ENCODE measurements at places on chromosomes 2 and 18.

DNA sequence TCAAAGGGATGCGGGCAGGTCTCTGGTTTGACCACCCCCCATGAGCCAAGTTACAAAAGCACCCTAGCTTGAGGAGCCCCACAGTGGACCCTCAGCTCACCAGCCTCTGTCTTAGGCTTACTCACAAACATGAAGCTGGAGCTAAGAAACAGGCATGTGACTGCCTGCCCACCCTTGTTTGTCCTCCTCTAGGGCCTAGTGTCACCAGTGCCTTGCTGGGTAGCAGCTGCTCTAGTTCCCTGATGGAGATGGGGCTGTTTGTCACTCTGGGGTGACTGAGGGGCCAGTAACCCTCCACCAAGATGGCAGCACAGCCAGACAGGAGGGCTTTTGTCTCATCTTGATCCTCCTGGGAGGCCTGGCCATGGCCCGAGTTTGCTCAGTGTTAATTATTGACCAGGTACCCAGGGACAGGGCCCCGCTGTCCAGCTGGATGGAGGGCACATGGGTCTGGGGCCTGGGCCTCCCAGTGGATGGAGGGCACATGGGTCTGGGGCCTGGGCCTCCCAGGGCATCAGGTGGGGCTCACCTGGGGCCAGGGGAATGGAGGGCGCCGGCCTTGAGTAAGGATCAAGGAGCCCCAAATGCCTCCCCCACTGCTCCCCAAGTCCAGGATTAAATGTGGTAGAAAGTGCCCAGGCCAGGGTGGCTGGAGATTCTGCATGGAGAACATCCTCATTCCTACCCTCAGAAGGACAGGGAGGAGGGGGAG lies 185.9 kb upstream of the HAAO start:
- DNase-seq, result no peak

GRCh38 chr2:156211318-156211717 lies 121.2 kb downstream of the NR4A2 start:
- no peak for DNase-seq

DNA sequence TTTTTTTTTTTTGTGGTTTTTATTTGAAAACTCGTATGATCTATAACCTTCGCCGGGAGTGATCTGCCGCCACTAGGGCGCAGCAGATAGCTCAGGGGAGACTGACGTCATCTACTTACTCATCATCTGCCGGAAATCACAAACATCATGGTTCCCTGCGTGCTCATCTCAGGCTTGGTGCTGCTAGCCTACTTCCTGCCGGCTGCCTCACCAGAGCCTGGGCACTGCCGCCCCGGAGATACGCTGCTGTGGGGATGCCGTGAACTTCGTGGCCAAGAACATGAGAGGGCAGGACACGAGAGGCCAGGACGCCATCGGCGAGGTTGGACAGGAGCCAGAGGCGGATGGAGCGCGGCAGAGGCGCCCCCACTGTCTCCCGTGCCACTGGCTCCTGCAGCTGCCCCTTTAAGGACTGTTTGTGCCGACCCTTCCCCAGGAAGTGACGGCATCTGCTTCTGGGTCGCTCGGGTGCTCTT lies 68.8 kb downstream of the DOK6 start:
- no peak for DNase-seq

GRCh38 chr2:218029366-218030360 lies 26.9 kb upstream of the TNS1 start:
- DNase-seq, result no peak

DNA sequence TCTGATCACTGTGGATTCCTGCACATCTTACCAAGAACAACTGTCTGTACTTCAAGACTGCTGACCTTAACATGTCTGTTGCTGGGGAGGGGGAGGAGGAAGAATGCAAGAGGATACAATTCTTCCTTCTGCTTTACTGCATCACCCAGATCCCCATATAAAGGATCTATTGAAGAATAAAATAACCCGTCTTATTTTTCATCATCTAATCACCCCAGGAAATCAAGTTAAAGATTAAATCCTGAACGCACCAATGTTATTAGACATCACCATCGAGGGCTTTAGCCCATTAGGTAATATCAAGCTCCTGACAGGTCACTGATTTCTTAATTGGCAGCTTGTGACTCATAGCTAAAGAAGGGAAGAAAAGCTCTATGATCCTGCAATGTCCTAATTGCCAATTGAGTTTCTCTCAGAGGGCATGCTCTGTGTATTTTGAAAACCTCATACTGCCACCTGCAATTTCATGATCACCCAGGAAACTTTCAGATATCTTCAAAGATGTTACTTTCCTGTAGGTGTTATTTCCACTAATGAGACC lies 75.4 kb upstream of the KCNE4 start:
- no peak for DNase-seq

- no peak for DNase-seq
Measured at GRCh38 chr2:216474925-216475670, 23.5 kb upstream of the RPL37A start.

GRCh38 chr2:62787386-62787785 lies 81.9 kb downstream of the EHBP1 start:
- DNase-seq, result no peak

Measured in stromal cell of bone marrow (primary cell).